ENCODE measurements at places on chromosomes 3 and 15.
A peak's percentile ranks its signal among the peaks of the same experiment; 100 is the strongest.

- no peak for DNase-seq
These were observed 332.9 kb downstream of the TIGIT start for GRCh38 chr3:114626751-114627150.

DNA sequence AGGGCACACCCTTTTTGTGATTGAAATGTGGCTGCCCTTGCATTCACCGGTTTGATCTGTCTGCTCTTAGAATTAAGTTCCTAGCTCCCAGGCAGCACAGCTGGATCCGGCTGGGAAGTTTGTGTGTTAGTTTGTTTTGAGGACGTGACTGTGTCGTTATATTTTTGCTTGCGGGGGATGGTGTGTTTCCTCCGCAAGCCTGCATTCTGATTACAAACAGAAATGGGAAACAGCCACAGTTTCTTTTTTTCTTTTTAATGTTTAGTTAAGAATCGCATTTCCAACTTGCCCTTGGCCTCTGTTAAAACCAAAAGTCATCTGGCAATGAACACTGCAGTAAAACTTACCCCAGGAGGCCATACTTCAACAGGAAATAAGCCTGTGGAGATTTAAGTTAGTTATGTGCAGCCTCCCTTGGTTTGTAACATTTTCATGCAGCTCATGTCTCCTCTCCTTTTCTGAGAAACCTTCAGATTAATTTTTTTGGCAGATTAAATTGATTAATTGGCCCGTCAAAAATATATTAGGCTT is 888 bp downstream of the TMOD3 start:
- DNase-seq, result peak; percentile 20

- no peak for DNase-seq
These were observed 169.1 kb downstream of the NSMCE3 start for GRCh38 chr15:29100486-29101000.

DNA sequence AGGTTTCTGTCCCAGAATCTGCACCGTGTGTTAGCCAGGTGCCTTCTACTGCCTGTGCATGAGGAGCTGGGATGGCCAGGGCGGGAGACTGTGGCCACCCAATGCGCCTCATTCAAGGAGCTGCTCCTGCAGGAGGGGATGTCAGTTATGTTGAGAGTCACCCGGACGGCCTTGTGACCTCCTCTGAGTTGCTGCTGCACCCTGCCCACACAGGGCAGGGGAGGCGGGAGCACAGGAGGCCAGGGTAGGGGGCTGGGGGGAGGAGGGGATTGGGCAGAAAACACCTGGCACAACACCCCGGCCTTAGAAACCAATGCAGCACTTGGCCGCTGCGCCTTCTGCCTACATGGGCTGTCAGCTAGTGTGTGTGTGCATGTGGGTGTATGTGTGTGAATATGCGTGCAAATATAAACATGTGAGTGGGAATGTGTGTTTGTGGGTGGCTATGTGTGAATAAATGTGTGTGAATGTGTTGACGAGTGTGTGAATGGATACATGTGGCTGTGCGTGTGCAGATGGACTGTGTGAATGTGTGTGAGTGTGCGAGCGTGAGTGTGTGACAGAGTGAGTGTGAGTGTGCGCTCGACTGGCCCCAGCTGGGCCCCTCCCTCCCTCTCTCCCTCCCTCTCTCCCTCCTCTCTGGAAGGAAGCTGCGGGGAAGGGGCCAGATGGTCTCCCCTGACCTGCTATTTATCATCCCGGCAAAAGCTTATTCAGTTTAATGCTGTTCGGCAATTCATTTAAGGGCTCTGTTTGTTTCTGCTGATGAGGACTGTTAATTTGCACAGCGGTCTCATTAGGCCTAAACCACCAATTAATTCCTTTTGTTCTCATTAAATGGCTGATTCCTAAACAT is 106.9 kb downstream of the TLE3 start:
- no peak for DNase-seq

- no peak for DNase-seq
These were observed 13.0 kb downstream of the FBLN2 start for GRCh38 chr3:13561967-13562366.

- DNase-seq, result no peak
These were observed 513 bp downstream of the SS18L2 start for GRCh38 chr3:42590989-42591756.
